Dermis blood vessel endothelial cell (primary cell): ENCODE measurements at places on chromosomes 1 and 21. TPM values are rescaled to one million over a fixed set of nuclear protein-coding genes. Genes with fewer than 3 reads are reported as not detected.

GRCh38 chr1:157880621-157881020 lies 39.0 kb upstream of the CD5L start:
- DNase-seq: no peak

Gene WNT9A
- 1.8 and 2.9 TPM in 2 replicates for total RNA-seq

Gene WNT3A
- not detected in 2 replicates for total RNA-seq

Gene DMBX1
- total RNA-seq: not detected in 2 replicates

Gene TMPRSS2
- not detected in 2 replicates for total RNA-seq

- DNase-seq: no peak
Observed at GRCh38 chr1:3522564-3523265, 68.2 kb downstream of the ARHGEF16 start.

- no peak for DNase-seq
Observed at GRCh38 chr1:24501371-24502064, 1.1 kb upstream of the RCAN3 start.

Gene SLAMF6
- total RNA-seq: not detected in 2 replicates
